ENCODE measurements at places on chromosomes 3 and 15.

GRCh38 chr3:111895071-111895470, 36.0 kb downstream of the PHLDB2 start:
- H3K27ac ChIP-seq: no peak overlapping the region
- no peaks in the 10 kb centered on the region for H3K27me3 ChIP-seq
- no peaks in the 10 kb centered on the region for H3K36me3 ChIP-seq
- DNase-seq: no peak
- H3K4me1 ChIP-seq: peaks cover 4% of the 10 kb centered on the region

DNA sequence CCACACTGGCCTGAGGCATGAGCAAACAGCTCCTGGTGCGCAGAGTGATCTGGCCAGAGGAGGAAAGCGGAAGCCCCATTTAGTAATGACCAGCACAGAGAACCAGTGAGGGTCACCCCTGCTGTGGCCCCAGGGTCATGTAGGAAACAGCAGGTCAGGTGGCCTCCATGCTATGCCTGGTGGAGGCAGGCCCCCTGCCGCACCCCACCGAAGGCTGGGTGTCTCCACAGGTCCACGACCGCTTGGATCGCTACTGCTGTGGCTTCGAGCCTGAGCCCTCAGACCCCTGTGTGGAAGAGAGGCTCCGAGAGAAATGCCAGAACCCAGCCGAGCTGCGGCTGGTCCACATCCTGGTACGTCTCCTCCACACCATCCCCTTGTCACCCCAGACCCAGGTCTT, 52.6 kb downstream of the POMGNT2 start:
- H3K27me3 ChIP-seq: peaks cover 9% of the 10 kb centered on the region
- no peak overlapping the region for H3K4me3 ChIP-seq
- no peak overlapping the region for H3K27ac ChIP-seq

DNA sequence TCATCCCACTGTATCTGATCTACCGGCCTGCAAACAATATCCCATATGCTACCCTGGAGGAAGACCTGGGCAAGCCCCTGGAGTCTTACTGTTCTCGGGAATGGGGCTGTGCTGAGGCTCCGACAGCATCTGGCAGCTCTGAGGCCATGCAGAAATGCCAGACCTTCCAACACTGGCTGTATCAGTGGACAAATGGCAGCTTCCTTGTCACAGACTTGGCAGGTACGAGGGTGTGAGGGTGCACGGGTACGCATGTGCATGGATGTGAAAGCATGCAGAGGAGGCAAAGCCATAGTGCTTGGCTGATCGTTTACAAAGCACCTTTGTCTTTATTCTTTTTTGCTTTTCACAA, 20.0 kb upstream of the SLC28A1 start:
- DNase-seq: no peak
- no peaks in the 10 kb centered on the region for H3K36me3 ChIP-seq
- no peaks in the 10 kb centered on the region for H3K4me1 ChIP-seq

GRCh38 chr3:191336833-191337232, 6.5 kb upstream of the UTS2B start:
- no peak for DNase-seq
- H3K27me3 ChIP-seq: no peaks in the 10 kb centered on the region
- H3K36me3 ChIP-seq: no peaks in the 10 kb centered on the region
- H3K4me3 ChIP-seq: no peak overlapping the region
- no peak overlapping the region for H3K27ac ChIP-seq

- peaks cover 3% of the 10 kb centered on the region for H3K36me3 ChIP-seq
- no peak overlapping the region for H3K27ac ChIP-seq
- H3K27me3 ChIP-seq: peaks cover 2% of the 10 kb centered on the region
Observed at GRCh38 chr3:4885316-4885715, 93.9 kb upstream of the BHLHE40 start.

GRCh38 chr3:132637590-132637989, 22.0 kb downstream of the ACAD11 start:
- no peak overlapping the region for H3K4me3 ChIP-seq
- no peak overlapping the region for H3K27ac ChIP-seq
- no peaks in the 10 kb centered on the region for H3K27me3 ChIP-seq

- H3K36me3 ChIP-seq: no peaks in the 10 kb centered on the region
- peaks cover 2% of the 10 kb centered on the region for H3K4me1 ChIP-seq
- no peak overlapping the region for H3K27ac ChIP-seq
- H3K27me3 ChIP-seq: peaks cover 2% of the 10 kb centered on the region
- DNase-seq: no peak
Observed at GRCh38 chr3:141860766-141861513, 15.5 kb upstream of the ATP1B3 start.

DNA sequence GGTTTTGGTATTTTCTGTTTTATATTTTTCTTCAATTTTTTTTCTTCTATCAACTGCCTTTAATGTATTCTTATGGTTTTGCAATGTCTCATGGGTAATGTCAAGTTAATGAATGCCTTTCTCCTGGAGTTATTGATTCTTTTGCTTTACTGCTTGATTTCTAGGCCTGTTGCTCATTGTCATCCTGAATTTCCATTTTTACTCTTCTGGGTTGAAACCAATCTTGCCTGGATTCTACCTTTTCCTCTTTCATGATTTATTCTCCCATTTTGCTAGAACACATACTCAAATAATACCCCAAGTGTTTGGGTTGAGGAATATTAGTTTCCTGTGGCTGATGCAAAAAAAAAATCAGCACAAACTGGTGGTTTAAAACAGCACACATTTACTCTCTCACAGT, 315.2 kb upstream of the PDZRN3 start:
- H3K27ac ChIP-seq: no peak overlapping the region
- no peaks in the 10 kb centered on the region for H3K4me1 ChIP-seq
- no peaks in the 10 kb centered on the region for H3K36me3 ChIP-seq
- H3K4me3 ChIP-seq: no peak overlapping the region

GRCh38 chr15:70293591-70294470, 196.1 kb upstream of the TLE3 start:
- H3K4me3 ChIP-seq: no peak overlapping the region
- no peak for DNase-seq
- H3K4me1 ChIP-seq: no peaks in the 10 kb centered on the region

- no peak for DNase-seq
- H3K36me3 ChIP-seq: peaks cover 12% of the 10 kb centered on the region
- H3K4me1 ChIP-seq: peaks cover 12% of the 10 kb centered on the region
- no peaks in the 10 kb centered on the region for H3K27me3 ChIP-seq
- H3K27ac ChIP-seq: no peak overlapping the region
- no peak overlapping the region for H3K4me3 ChIP-seq
Observed at GRCh38 chr3:48951764-48952163, 33.1 kb downstream of the ARIH2 start.

DNA sequence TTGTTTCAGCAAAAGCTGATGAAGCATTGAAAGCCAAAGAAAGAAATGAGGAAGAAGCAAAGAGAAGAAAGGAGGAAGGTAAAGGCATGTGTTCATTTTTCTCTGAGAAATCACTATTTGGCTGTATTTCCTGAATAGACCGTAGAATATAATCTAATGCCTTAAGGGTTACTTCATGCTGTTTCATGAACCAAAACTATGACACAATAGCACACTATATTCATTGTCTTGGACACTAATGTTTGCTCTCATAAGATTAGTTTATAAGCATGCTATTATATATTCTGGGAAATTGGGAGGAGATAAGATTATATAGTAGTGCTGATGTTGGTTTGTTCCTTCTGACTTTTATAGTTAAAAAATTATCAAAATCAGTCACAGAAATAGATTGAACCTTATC, 110.1 kb upstream of the MLF1 start:
- no peaks in the 10 kb centered on the region for H3K27me3 ChIP-seq
- H3K4me1 ChIP-seq: no peaks in the 10 kb centered on the region
- H3K27ac ChIP-seq: no peak overlapping the region
- H3K4me3 ChIP-seq: no peak overlapping the region
- no peaks in the 10 kb centered on the region for H3K36me3 ChIP-seq

DNA sequence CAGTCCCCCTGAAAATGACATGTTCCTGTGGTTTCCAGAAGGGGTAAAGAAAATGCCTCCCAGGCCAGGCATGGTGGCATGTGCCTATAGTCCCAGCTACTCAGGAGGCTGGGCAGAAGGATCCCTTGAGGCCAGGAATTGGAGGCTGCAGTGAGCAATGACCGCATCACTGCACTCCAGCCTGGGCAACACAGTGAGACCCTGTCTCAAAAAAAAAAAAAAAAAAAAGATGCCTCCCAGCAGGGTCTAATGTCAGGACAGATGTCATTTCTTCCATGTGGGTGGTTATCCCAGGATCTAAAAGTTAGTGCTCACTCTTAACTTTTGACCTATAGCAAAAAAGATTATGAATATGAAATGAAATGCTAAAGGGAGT, 13.4 kb downstream of the LCMT2 start:
- no peak overlapping the region for H3K27ac ChIP-seq
- no peak for DNase-seq
- peaks cover 13% of the 10 kb centered on the region for H3K27me3 ChIP-seq
- H3K4me3 ChIP-seq: no peak overlapping the region
- no peaks in the 10 kb centered on the region for H3K4me1 ChIP-seq

DNA sequence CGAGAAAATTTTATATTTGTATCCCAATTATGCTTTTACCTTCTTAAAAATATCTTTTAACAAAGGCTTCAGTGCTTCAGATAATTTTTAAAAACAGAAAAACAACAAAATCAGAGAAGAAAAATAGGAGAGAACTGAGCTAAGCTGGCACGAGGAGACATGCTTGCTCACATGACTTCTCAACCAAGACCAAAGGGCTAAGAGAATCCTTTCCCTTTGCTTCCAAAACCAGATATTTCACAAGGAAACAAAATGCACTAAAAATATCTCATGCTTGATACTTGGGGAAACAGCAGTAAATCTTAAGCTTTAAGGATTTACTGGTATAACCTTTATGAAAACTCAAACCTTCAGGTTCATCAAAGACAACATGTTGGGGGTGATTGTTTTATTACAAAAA, 58.4 kb downstream of the CAPN7 start:
- peaks cover 35% of the 10 kb centered on the region for H3K36me3 ChIP-seq
- no peak overlapping the region for H3K4me3 ChIP-seq
- H3K27ac ChIP-seq: no peak overlapping the region
- no peaks in the 10 kb centered on the region for H3K27me3 ChIP-seq

DNA sequence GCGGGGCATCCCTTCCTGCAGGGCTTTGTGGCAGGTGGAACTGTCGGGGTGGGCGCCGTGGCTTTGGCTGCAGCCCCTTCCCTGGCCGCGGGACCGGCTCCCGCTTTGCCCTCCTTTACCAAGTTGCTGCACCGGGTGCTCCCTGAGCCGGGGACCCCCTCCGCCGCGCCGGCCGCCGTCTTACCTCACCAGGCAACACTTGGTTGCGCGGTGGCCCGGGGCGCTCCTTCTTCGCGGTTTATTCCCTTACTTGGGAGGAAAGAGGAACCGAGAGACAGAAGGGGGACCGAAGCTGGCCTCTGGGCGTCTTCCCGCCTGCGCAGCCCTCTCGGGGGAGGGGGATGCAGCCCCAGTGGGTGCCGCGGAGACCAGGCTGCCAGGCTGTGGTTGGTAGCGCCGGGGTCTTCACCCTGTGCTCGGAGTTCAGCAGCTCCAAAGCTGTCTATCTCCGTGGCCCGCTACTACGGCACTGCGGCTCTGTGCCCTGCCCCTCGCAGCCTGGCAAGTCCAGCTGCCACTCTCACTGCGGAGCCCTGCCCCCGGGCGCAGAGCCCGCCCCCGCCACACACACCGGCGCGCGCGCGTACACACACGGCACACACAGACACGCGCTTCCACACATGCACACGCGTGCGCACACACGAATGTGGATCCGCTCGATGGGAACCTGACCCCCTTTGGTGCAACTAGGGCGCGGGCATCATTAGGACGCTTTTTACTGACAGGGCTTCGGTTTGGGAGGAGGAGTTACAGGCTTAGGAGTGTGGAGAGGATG, at the start of gene DGKG:
Gene DGKG (minus strand): TSS at position 473 of the 775 bp plus-strand sequence. CDS start 41,775 bp downstream, outside the sequence.
- no peaks in the 10 kb centered on the region for H3K36me3 ChIP-seq
- H3K27me3 ChIP-seq: peaks cover 59% of the 10 kb centered on the region
- peaks cover 6% of the 10 kb centered on the region for H3K4me1 ChIP-seq
- DNase-seq: peak; percentile 18
- H3K27ac ChIP-seq: no peak within 1 kb of the TSS

GRCh38 chr3:101925564-101925963, 76.2 kb downstream of the NFKBIZ start:
- no peak for DNase-seq
- H3K27me3 ChIP-seq: peaks cover 7% of the 10 kb centered on the region
- H3K27ac ChIP-seq: no peak overlapping the region
- H3K4me3 ChIP-seq: no peak overlapping the region
- peaks cover 22% of the 10 kb centered on the region for H3K36me3 ChIP-seq
- H3K4me1 ChIP-seq: peaks cover 42% of the 10 kb centered on the region

GRCh38 chr3:127115691-127116351, 77.1 kb upstream of the PRR23E start:
- DNase-seq: no peak
- no peak overlapping the region for H3K27ac ChIP-seq
- no peaks in the 10 kb centered on the region for H3K4me1 ChIP-seq
- H3K27me3 ChIP-seq: peaks cover 7% of the 10 kb centered on the region
